Stimulated activated CD8-positive, alpha-beta memory T cell treated with anti-CD3 and anti-CD28 coated beads, Interleukin-12 subunit alpha, Interleukin-12 subunit beta, amount 100 ng/mL, for 4 hours (primary cell): ENCODE measurements at places on chromosomes 13 and 19.

GRCh38 chr19:47273313-47274070 lies 1.2 kb upstream of the INAFM1 start:
- DNase-seq = peak; percentile 81

GRCh38 chr13:58429917-58430316 lies 798.4 kb downstream of the PCDH17 start:
- DNase-seq = no peak

DNA sequence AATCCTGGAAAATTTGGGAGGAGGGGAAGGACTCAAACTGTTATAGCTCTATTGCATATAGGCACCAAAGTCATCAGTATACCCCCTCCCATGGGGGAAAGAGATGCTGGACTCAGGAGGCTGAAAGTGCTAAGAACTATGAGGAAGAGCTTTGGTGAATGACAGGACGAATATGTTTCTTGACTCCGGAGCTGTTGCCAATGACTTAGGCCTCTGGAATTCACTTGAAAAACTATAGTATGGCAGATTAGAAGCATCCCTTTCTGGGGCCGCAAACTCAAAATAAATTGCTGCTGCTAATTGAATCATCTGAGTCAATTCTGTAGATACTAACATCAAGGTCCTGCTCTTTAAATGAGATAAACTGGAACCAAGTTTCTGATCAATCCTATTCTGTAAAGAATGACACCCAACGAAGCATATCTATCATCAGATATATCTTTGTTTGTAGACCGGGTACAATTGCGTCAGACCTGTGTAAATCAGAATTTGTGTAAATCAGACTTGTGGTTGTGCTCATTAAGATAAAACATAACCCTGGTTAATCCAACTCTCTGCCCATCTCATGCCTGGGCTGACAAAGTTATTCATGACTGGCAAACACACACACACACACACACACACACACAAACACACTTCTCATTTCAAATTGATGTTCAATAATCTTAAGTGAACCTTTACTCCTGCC lies 1793.8 kb upstream of the PCDH20 start:
- no peak for DNase-seq

DNA sequence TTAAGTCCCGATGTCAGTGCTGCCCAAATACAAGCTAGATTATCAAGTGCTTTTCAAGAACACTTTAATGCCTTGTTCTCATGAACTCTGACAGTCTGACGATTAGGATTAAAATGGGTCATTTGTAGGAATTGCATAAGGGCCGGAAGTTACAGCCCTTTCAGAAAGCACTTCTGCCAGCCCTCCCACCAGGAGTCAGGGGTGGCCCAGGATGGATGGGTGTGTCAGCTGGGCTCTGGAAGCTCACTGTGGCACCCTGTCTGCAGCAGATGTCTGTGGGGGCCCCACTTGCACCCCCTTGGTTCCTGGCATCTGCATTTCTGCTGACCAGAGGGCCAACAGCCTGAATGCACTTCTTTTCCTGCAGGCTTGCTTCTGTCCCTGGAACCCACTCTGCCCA lies 712.7 kb downstream of the UQCRFS1 start:
- DNase-seq = no peak

GRCh38 chr13:20002787-20003186 lies 44.3 kb downstream of the ZMYM2 start:
- no peak for DNase-seq
